ENCODE measurements at places on chromosomes 2 and 18.

GRCh38 chr2:55620123-55620779 is 2.8 kb upstream of the PPP4R3B start:
- DNase-seq = peak; percentile 56

GRCh38 chr2:165576409-165577154 is 107.1 kb downstream of the CSRNP3 start:
- DNase-seq = no peak

DNA sequence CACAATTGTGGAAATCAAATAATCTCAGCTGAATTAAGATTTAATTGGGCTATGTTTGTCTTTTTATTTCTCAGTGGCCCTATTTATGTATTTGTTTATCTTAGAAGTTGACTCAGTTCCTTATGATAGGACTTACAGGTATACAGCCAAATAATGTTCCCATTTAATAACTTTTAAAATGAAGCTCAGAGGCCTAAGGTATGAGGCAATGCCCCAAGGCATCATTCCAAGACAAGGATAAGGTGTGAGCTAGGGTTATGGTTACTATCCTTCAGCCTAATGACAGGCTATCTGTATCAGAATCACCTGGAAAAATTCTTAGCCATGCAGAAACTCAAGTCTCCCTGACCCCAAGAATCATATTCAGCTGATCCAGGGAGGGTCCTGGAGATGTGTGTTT is 7.4 kb upstream of the NRBP1 start:
- no peak for DNase-seq

GRCh38 chr2:196249860-196250259 is 78.5 kb upstream of the STK17B start:
- no peak for DNase-seq

DNA sequence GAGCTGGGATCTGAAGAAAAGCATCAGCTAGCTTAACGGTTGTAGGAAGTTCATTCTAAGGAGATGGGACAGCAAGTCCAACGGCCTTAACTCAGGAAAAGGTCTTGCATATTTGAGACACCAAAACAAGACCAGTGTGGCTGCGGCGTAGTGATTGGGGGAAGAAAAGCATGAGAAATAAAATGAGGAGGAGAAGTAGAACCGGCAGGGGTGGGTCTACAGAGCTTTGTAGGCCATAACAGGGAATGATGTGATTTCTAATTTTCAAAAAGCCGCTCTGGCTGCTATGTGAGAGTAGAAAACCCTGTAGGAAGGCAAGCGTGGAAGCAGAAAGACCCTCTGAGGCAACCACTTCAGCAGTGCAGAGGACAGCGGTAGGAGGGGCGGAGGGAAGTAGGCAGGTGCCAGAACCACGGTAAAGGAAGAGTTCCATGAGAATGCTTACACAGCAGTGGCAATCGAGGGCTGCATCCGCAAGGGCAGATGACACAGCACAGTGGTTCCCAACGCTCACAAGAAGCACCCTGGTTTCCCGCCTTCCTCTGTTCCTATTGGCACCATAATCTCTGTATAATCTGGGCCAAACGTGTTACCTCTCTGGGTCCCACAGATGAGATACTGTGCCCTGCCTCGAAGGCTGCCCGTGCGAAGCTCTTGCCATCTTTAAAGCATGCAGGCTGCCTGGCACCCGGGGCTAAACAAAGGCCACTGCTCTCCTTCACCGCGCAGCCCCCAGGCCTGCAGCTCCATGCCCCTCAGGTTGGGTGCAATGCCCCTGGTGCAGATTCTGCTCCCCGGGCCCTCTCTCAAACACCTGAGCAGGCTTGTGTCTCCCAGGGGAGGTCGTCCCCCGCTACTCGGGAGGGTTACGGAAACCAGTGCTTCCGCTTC is 795 bp downstream of the ANKRD39 start:
- DNase-seq = peak; percentile 75

GRCh38 chr2:227095346-227095745 is 68.7 kb downstream of the COL4A4 start:
- no peak for DNase-seq

DNA sequence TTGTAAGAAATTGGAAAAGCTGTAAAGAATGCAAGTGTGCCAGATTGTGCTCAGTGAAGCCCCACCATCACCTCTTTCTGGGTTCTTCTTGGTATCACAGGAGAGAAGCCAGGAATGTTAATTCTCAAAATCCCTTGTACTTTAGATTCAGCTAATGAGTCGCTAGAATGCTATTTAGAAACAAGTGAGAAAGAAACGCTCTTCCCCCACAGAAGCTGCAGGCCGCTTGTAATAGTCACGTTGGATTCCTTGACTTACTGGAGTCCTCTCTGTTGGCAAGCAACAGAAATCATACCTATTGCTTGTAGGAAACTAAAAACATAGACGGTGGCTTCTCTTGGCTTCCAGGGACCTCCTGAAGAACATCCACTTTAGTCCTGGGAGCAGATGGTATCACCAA is 375.6 kb upstream of the LRATD1 start:
- DNase-seq = no peak

GRCh38 chr2:85953476-85953875 is 64.7 kb upstream of the ST3GAL5 start:
- no peak for DNase-seq

- no peak for DNase-seq
These were observed 94.2 kb downstream of the TPGS2 start for GRCh38 chr18:36734596-36734995.

DNA sequence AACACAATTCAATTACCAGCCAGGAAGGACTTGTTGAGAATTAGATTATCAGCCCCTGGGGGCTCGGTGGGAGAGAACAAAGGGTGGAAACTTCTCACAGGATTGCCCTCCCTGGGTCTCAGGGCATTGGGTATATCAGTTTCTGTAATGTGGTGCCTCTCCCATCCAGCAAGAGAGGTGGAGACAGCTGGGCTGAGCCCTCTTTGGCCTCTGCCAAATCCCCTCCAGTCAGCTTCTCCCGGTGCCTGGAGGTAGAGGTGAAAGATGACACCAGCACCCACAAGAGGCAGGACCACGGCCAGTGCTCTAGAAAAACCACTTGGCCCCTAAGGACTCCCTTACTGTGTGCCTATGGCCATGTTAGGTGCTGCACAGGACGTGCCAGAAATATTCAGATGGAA is 179.7 kb downstream of the HAUS1 start:
- DNase-seq = no peak

GRCh38 chr2:44545005-44545404 is 183.3 kb downstream of the CAMKMT start:
- no peak for DNase-seq

DNA sequence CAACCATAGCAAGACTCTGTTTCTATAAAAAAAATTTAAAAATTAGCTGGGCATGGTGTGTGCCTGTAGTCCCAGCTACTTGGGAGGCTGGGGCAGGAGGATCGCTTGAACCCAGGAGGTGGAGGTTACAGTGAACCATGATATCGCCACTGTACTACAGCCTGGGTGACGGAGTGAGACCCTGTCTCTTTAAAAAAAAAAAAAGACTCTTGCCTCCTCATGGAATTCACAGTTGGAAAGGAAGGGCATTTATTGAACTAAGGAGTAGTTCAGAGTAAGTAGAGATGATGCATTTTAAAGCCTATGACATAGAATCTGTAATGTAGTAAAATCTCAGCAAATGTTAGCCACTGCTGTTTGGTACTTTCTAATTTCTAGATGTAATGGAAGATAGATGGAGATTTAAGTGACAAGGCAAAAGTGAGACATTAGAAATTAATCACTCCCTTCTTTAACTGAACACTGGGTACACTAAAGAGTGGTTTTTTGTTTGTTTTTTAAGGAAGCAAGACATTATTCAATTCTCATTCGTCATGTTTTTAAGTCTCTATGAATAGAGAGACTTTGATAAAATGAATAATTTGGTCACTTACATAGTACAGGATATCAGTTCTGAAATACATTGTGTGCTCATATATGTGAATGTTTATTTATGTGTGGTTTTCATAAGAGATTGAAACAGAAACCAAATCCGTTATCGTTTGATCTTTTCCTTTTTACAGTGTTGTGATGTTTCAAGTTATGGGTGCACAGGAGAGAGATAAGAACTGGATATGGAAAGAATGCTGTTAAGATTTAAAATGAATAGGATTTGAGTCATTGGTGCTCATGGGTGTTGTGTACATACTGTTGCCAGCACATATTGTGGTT is 186.1 kb upstream of the STON1 start:
- DNase-seq = no peak

GRCh38 chr2:181025004-181025403 is 44.6 kb downstream of the UBE2E3 start:
- no peak for DNase-seq

GRCh38 chr2:158498749-158499136 is 42.0 kb downstream of the PKP4 start:
- DNase-seq = no peak

DNA sequence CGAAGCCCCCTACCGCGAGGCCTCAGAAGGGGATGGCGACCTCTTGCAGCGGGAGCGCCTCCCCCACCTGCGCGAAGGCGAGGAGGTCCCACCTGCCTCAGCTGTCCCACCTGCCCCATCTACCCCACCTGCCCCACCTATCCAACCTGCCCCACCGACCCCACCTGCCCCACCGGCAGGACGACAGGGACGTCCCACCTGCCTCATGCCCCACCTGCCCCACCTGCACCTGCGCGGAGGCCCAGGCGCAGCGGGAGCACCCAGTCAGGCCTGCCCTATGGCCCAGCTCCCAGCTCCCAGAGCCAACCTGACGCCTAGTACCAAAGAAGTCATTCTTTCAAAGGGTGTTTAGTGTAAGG is 489.1 kb upstream of the SMIM21 start:
- no peak for DNase-seq

DNA sequence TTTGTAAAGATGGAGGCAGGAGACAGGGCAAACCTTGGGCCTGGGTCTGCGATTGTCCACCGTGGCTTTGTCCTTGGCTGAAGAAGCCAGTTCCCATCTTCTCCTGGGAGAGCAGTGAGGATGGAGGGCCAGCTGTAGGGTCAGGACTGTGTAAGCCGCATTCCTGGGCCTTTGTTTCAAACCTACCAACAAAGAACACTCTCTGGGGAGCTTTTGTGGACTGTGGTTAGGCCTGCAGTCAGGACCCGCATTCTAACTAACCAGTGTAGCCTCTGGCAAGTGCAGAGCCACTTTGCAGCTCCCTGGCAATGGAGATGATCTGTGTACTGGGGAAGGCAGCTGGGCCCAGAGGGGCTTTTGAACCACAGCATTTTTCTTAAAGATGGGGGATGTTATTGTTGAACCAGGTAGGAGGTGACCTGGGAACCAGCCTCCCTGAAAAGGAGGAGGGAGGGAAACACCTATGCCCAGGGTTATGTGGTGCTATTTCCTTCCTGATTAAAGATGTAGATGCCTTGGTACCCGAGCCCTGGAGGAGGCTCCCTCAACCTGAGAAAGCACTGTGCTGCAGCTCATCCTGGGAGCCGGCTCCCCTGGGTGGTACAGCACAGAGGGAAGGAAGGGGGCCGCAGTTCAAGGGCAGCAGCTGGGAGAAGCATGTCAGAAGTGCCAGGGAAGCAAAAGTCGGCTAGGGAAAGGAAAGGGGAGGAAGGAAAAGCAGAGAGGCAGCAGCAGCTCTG is 12.7 kb upstream of the SMAD4 start:
- no peak for DNase-seq

- no peak for DNase-seq
These were observed 485.1 kb downstream of the THSD7B start for GRCh38 chr2:137250401-137250800.

DNA sequence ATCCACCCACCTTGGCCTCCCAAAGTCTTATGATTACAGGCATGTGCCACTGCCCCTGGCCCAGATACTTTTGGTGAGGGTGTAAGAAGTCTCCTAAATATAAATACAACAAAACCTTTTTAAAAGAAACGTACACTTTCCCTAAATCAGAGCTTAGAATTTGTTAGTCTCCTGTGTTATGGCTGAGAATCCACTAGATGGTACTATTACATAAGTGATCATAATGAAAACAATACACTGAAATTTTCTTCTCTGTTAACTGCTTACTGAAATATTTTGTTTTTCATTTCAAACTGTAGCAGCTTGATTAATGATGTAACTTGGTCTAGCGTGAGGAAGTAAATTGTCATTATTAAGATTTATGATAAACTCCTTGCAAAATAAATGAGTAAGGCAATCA is 74.8 kb upstream of the FAM98A start:
- DNase-seq = no peak

GRCh38 chr18:39966275-39966674 is 1988.8 kb upstream of the PIK3C3 start:
- DNase-seq = no peak

GRCh38 chr2:17476830-17477229 is 41.4 kb downstream of the RAD51AP2 start:
- no peak for DNase-seq

DNA sequence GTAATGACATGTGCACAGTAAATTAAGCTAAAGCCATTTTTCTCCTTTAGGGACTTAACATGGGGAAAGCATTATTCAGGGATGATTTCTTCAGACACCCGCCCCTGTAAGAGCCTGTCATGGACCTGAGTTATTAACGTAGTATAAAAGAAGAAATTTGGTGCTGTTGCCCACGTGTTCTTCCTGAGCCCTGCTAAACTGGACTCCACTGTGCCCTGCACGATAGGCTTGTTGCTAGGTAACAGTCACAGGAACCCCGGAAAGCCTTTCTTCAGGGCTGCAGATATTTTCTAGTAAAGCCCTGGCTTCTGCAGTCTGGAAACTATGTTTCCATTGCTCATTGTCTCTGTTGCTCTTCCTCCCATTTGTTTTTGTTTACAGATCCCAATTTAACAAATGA is 157.9 kb downstream of the LRRC30 start:
- DNase-seq = no peak

DNA sequence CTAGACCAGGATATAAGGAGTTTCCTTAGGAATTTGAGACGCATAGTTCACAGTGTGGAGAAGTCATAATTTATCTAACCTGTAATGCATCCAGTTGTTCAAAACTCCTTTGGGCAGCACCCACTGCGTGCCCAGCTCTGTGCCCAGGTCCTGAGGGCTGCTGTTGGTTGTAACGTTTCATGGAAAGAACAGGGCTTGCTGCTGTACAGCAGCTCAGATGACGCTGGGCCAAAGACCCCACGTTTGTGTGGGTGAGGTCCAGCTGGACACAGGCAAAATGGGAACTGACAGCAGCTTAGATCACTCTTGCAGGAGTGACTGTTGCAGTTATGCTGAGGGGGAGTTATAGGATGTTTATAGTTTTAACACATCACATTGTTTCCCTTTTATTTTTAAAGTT is 30.0 kb upstream of the HS6ST1 start:
- peak; percentile 4 for DNase-seq

DNA sequence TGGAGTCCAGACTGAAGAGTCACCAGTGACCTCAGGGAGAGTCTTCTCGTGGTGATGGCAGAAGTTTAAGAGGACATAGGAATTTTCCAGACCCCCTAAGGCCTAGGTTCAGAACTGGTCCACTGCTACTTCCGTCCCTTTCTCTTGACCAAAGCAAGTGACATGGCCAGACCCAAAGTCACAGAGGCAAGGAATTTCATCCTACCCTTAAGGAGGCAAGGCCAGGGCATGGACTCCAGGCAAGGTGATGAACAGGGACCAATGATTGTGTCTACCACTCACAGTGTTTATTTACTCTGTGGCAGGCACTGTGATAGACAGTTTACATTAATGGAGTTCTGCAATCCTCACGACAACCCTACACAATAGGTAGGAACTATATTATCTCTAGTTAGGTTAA is 265.1 kb downstream of the GLI2 start:
- DNase-seq = no peak

- no peak for DNase-seq
These were observed 215.6 kb upstream of the SMIM21 start for GRCh38 chr18:75643083-75643482.
